ENCODE measurements at places on chromosomes 3 and 15. TPM values are rescaled to one million over a fixed set of nuclear protein-coding genes. Genes with fewer than 3 reads are reported as not detected.

DNA sequence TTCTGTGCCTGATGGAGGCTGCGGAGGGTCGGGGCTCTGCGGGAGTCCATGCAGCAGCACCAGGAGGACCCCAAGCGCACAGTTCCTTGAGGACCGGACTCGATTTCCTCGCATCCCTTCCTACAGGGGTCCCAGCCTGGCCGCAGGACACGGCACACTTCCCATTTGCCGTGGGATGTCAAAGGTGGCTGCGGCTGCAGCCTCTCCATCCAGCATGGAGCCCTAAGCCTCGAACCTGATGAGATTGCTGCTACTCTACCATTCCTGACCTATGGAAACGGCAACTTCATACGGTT is 40.6 kb downstream of the RGMA start:
- H3K36me3 ChIP-seq: peaks cover 2% of the 10 kb centered on the region
- DNase-seq: no peak
- H3K4me1 ChIP-seq: peaks cover 15% of the 10 kb centered on the region
- H3K27ac ChIP-seq: peak overlapping the region; percentile 74

GRCh38 chr15:39213385-39213840 is 367.5 kb upstream of the THBS1 start:
- no peak for DNase-seq
- H3K27ac ChIP-seq: no peak overlapping the region
- no peaks in the 10 kb centered on the region for H3K4me1 ChIP-seq

DNA sequence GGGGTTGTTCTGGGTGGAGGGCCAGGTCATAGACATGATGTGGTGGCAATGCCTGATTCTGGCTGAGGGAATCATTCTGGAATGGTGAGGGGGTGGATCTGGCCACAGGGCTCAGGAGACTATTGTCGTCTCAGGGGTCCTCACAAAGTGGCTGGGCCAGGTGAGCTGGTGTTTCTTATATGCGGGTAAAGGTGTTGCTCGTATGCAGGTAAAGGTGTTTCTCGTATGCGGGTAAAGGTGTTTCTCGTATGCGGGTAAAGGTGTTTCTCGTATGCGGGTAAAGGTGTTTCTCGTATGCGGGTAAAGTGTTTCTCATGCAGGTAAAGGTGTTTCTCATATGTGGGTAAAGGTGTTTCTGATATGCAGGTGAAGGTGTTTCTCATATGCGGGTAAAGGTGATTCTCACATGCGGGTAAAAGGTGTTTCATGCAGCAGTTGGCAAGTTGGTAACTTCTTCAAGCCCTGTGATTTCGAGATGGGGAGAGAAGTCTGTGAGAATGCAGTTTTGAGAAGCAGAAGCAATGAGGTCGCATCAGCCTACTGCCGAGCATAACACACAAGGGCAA is 10.5 kb upstream of the MUC4 start:
- peaks cover 19% of the 10 kb centered on the region for H3K27me3 ChIP-seq
- no peak overlapping the region for H3K27ac ChIP-seq
- DNase-seq: no peak

Gene WDR72
- not detected for total RNA-seq

DNA sequence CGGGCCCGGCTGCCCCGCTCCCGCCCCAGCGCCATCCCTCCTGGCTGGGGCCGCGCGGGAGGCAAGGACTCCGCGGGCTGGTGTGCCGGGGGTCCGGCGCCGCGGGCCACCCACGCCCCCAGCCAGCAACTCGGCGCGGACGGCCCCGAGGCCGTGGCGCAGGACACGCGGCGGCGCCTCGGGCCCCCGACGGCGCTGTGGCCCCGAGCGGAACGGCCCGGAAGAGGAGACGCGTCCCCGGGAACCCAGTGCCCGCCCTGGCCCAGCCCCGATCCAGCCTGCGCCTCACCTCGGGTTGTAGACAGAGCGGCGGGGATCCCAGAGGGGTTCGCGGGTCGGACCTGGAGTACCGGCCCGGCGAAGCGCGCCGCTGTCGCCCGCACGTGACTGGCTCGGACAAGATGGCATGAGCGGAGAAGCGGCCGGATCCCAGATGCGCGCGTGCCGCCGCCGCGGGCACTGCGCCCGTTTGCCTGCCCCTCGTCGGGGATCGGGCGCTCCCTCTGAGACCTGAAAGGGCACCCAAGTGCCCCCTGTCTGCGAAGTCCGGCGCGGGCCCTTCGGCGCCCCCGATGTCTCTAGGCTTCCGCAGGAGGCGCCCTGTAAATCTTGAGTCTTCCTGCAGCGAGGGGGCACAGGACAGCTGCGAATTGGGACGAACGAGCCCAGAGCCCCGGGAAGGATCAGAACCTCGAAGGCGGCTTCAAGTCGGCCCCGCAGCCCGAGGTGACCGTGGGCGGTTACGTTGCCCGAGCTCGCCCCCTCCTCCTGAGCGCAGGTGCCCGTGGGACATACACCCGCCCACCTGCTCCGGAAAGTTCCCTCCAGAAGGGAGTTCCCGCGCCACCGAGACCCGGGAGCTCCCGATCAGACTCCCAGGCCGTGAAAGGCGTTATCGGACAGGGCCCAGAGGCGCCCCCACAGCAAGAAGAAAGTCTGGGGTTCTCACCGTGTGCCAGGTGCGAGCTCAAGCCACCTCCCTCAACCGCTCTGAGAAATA is 598 bp upstream of the SFMBT1 start:
- no peaks in the 10 kb centered on the region for H3K36me3 ChIP-seq
- H3K4me3 ChIP-seq: peak overlapping the region; percentile 91
- peaks cover 42% of the 10 kb centered on the region for H3K4me1 ChIP-seq

GRCh38 chr3:171219258-171219657 is 192.7 kb upstream of the SLC2A2 start:
- no peak overlapping the region for H3K27ac ChIP-seq
- peaks cover 2% of the 10 kb centered on the region for H3K36me3 ChIP-seq
- peaks cover 20% of the 10 kb centered on the region for H3K4me1 ChIP-seq
- DNase-seq: no peak
- H3K4me3 ChIP-seq: no peak overlapping the region

GRCh38 chr3:10299175-10299574 is 6.4 kb upstream of the GHRL start:
- peak overlapping the region; percentile 93 for H3K27ac ChIP-seq
- H3K4me3 ChIP-seq: no peak overlapping the region
- no peak for DNase-seq
- H3K36me3 ChIP-seq: peaks cover 4% of the 10 kb centered on the region

Gene CCDC14
- total RNA-seq: 22.9 TPM

DNA sequence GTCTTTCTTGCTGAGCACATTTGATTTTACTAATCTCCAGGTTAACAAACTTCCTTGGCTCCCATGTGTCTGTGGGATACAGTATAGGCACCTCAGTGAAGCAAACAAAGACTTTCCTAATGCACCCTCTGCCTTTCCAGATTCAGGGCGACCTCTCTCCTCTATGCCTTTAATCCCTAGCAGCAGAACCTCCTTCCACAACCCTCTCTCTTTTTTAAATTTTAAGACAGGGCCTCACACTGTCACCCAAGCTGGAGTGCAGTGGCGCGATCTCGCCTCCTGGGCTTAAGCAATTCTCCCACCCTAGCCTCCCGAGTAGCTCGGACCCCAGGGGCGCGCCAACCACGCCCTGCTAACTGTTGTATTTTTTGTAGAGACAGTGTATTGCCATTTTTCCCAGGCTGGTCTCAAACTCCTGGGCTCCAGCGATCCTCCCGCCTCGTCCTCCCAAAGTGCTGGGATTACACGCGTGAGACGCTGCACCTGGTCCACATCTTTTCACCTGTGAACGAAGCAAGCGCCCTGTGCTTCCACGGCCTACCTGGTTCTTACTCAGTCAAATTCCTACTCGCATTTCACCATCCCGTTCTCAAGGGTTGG is 1.7 kb upstream of the HACD3 start:
- no peaks in the 10 kb centered on the region for H3K27me3 ChIP-seq
- peaks cover 11% of the 10 kb centered on the region for H3K4me1 ChIP-seq
- no peak for DNase-seq
- no peaks in the 10 kb centered on the region for H3K36me3 ChIP-seq

DNA sequence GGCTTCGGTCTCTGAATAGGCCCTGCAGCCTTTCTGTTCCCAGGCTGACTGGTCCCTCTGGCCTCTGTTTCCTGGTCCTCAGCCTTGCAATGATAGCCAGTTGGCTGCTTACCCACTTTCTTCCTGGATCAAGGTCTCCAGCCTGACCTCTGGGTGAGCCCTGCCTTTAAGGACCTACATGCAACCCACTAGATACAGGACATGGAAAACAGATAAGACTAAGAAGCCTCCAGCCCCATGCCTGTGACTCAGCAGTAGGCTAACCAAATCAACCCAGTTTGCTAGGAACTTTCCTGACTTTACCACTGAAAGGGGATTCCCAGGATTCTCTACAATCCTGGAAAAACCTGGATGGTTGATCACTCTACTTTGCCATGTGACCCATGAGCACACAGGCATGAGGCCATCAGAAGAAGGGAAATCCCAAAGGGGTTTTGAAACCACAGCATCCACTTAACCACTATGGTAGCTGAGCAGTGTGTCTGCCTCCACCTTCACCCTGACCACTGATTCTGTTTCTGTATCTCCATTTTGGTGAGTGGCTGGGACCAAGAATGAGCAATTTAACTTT is 188.1 kb downstream of the CHST2 start:
- no peak overlapping the region for H3K27ac ChIP-seq
- H3K27me3 ChIP-seq: no peaks in the 10 kb centered on the region
- H3K4me1 ChIP-seq: peaks cover 8% of the 10 kb centered on the region
- no peak for DNase-seq
- H3K36me3 ChIP-seq: no peaks in the 10 kb centered on the region

Gene PP2D1
- not detected for total RNA-seq

Gene GOLGA6L7
- total RNA-seq: not detected

DNA sequence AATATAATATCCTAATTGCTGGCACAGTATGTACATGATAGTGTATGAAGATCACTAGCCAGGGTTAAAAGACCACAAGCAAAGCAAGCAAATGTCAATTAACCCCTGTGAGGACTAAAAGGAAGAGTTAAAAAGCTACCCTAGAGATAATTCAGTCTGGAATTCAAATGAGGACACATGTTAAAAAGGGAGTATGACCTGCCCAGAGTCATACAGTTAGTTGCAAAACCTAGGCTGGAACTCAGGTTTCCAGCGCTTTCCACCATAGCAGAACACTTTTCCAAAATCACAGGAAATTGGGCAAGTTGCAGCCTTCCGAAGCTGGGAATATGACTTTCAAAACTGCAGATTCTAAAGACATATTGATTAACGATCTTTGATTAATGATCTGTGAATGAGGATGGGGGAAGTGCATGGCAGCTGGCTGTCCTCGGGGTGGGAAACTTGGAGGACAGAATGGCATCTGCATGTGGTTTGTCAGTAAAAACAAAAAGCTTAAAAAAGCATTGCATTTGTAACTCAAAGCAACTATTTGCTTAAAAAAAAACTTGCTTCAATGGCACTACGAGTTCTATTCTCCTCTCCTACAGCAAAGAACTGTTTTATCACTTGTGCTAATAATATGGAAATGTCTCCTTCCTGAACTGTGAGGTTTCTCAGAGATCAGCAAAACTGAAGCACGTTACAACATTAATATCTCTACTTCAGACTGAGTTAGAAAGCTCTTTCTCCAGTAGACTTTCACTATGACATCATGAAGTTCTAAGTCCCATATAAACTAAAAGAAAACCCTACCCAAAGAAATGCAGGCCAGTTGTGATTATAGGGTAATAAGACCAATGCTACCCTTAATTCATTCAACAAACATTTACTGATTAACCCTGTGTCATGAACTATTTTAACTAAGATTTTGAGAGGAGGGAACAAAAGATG is 46.2 kb downstream of the IGSF11 start:
- H3K4me1 ChIP-seq: peaks cover 13% of the 10 kb centered on the region
- no peak overlapping the region for H3K27ac ChIP-seq
- H3K4me3 ChIP-seq: no peak overlapping the region
- peaks cover 6% of the 10 kb centered on the region for H3K27me3 ChIP-seq

DNA sequence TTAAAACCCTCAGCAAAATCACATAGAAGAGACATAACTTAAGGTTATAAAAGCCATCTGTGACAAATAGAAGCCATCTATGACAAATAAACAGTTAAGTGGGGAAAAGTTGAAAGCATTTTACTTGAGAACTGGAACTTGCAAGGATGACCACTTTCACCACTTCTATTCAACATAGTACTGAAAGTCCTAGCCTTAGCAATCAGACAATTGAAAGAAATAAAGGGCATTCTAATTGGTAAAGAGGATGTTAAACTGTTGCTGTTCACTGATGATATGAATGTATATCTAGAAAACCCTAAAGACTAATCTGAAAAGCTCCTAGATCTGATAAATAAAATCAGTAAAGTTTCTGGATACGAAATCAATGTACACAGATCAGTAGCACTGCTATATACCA is 186.9 kb upstream of the SATB1 start:
- H3K4me3 ChIP-seq: no peak overlapping the region
- no peaks in the 10 kb centered on the region for H3K4me1 ChIP-seq
- no peak overlapping the region for H3K27ac ChIP-seq
- no peaks in the 10 kb centered on the region for H3K36me3 ChIP-seq

DNA sequence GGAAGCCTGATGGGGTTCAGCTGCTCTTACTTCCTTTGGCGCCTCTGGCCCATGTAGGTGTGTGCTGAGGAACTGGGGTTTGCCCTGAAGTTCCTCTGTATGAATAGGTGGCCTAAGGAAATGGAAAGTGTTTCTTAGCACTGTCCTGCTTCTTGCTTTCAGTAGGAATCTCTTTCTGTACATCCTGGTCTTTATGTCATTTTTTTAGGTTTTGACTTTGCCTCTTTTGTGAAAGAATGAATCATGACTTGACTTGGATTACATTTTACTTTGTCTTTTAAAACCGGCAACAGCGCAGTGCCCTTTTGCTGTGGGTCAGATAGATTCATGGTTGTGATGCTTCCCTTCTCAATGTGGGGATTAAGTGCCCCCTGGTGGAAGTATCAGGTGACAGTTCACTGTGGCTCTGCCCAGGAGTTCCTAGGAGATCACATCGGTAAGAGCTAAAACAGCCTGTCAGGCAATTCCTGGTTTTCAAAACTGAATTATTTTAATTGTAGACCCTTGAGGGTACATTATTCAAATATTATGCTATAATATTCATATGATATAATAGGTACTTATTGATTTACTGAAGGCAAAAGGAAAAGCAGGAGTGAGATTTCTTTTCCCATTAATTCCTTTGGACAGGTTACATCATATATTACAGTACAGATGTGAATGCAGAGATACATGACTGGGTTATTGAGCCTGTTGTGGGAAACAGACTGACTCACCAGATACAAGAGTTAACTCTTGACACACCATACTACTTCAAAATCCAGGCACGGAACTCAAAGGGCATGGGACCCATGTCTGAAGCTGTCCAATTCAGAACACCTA is 95.4 kb downstream of the HCN4 start:
- H3K27me3 ChIP-seq: no peaks in the 10 kb centered on the region
- H3K27ac ChIP-seq: peak overlapping the region; percentile 32
- no peaks in the 10 kb centered on the region for H3K36me3 ChIP-seq
- peak; percentile 10 for DNase-seq

Gene ZIC4
- not detected for total RNA-seq

Gene NUSAP1
- total RNA-seq: 16.3 TPM

DNA sequence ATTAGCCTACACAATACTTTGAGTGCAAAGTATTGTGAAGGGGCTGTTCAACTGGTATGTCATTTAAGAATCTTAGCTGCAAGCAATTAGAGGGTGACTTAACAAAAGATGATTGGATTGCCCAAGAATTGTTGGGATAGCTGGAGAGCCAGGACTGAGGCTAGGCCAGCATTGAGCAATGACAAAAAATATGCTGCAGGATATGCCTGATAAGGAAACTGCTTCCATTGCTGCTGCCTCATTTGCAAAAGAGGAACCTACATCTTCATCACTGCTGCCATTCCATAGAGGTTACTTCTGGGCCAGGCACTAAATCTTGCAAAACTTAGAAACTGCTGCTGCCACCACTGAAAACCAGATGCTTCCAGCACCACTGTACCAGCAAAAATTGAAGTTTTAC is 108.0 kb upstream of the TBC1D5 start:
- H3K27me3 ChIP-seq: peaks cover 15% of the 10 kb centered on the region
- no peak overlapping the region for H3K27ac ChIP-seq
- no peak overlapping the region for H3K4me3 ChIP-seq
- no peaks in the 10 kb centered on the region for H3K4me1 ChIP-seq
- DNase-seq: no peak
